Right renal cortex interstitium (tissue), 3 donors: ENCODE measurements at places on chromosomes 4 and X. TPM values are rescaled to one million over a fixed set of nuclear protein-coding genes. Genes with fewer than 3 reads are reported as not detected.

DNA sequence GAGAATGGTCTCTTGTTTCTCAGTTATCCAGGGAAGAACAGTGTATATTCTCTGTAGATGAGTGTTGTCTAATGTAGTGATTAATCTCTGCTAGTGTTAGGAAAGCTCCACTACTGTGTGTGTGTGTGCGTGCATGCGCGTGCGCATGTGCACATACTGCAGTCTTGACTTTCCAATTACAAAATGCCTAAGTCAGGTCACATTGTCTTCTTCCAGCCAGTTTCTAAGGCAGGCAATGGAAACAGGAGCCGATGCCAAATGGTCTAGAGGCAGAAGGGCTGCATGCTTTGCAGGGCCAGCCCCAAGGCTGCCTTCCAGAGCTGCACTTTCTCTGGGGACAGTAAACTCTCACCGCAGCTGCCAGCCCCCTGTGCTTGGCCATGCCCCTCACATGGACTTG is 30.5 kb upstream of the NAP1L5 start:
- no peak for DNase-seq

GRCh38 chrX:39595977-39596376 is 501.8 kb downstream of the BCOR start:
- DNase-seq = no peak

- no peak for DNase-seq
Measured at GRCh38 chr4:2365054-2365912, 53.2 kb downstream of the ZFYVE28 start.

- no peak for DNase-seq
Measured at GRCh38 chrX:153061732-153062131, 5.5 kb downstream of the PNMA3 start.

DNA sequence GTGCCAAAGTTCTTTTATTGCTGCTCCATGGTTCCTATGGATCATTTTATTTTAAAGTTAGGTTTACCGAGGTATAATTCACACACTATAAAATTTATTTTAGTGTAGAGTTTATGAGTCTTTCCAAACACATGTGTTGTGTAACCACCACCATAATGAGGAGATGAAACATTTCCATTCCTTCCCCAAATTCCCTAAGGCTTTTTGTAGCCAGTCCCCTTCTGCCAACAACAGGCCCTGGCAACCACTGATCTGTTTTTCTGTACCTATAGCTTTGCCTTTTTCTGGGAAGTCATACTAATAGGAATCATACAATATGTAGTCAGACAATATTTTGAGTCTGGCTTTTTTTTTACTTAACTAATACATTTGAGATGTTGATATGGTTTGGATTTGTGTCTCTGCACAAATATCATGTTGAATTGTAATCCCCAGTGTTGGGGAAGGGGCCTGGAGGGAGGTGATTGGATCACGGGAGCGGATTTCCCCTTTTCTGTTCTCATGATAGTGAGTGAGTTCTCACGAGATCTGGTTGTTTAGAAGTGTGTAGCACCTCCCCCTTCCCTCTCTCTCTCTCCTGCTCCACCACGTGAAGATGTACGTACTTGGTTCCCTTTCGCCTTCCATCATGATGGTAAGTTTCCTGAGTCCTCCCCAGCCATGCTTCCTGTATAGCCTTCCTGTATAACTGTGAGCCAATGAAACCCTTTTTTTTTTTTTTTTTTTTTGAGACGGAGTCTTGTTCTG is 59.6 kb upstream of the DHX15 start:
- no peak for DNase-seq

GRCh38 chr4:73443224-73443623 is 7.2 kb downstream of the AFP start:
- DNase-seq = no peak

GRCh38 chrX:137195991-137196390 is 162.2 kb upstream of the GPR101 start:
- no peak for DNase-seq

GRCh38 chrX:11397680-11398079 is 104.5 kb downstream of the AMELX start:
- DNase-seq = no peak

GRCh38 chr4:30721185-30722091 is 1.3 kb downstream of the PCDH7 start:
- no peak for DNase-seq

GRCh38 chr4:84597450-84597849 is 14.5 kb downstream of the CDS1 start:
- DNase-seq = no peak

DNA sequence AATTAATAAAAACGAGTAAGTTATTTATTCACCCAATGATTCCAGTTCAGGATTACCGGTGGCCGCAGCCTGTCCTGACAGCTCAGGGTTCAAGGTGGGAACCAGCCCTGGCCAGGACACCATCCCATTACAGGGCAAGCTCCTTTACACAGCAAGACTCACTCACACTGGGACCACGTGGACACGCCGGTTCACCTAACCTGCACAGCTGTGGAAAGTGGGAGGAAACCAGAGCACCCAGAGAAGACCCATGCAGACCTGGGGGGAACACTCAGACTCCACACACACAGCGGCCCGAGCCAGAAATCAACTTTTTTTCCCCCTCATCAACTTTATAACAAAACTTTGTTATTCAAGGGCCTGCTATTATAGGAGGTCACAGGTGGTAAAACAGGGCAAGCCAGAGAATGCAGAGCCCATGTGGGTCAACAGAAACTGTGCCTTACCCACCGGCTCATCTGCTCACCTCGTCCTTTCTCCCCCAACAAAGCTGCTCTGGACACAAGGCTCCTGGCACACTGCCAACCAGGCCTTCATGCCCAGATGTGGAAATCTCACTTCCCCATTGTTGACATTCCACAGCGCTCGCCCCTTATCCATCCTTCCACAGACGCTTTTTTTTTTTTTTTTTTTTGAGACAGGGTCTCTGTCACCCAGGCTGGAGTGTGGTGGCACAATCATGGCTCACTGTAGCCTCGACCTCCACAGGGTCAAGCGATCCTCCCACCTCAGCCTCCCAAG is 8.0 kb upstream of the ODAPH start:
- DNase-seq = no peak

GRCh38 chr4:168614281-168615057 is 117.6 kb downstream of the PALLD start:
- no peak for DNase-seq

GRCh38 chrX:14902537-14902936 is 29.3 kb downstream of the MOSPD2 start:
- DNase-seq = no peak

- no peak for DNase-seq
Measured at GRCh38 chr4:87026800-87027495, 92.1 kb downstream of the AFF1 start.

- no peak for DNase-seq
Measured at GRCh38 chr4:70654605-70655011, 11.7 kb downstream of the JCHAIN start.

GRCh38 chr4:159267869-159268285 is 165.0 kb downstream of the RAPGEF2 start:
- no peak for DNase-seq

- no peak for DNase-seq
Measured at GRCh38 chr4:76406081-76406480, 14.9 kb downstream of the CCDC158 start.

GRCh38 chrX:39820938-39821708 is 276.6 kb downstream of the BCOR start:
- DNase-seq = no peak

DNA sequence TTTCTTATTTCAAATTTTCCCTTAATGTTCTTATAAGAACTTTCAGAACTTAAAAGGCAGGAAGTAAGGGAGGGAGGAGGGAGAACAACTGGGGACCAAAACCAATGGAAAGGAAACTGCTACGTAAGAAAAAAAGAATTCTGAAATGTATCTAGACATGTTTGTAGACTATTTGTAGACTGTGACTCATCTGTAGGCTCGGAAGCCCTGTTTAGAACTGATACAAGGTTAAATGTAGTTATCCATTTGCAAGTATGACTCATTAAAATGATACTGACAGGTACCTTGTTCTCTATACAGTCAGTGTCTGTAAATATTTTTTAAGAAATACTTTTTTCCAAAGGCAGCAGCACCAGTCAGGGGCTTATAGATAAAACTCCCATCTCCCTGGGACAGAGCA is 202.0 kb downstream of the DHX15 start:
- DNase-seq = no peak

DNA sequence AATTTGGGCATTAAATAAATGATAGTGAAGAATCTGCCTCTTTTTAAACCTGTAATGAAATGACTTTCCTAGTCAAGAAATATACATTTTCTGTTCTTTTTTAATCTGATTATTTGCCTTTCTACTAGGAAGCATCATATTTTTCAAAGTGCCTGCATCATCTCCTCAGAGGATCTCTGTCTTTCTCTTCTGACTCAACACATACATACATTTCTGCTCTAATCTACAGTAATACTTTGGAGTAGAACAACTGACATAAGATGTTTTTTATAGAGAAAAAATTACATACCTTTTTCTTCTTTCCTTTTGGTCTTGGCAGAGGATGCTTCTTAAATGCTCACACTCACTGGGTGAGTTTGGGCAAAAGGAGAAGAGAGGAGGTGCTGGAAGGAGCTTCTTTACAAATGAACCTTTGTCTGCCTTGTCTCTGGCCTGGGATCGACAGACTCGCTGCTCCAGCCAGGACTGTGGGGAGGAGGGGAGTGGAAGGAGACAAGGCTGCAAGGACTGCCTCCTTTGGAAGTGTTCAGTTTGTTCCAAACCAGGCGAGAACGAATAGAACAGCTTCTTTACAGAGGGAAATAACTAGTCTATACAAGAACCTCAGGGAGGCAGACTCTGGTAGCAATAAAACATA is at the start of gene SCRG1:
TSS of gene SCRG1 (minus strand) at position 338 of the 637 bp plus-strand sequence. CDS start 7,702 bp downstream, outside the sequence.
- no peak for DNase-seq

GRCh38 chr4:184039963-184040383 is 134.9 kb downstream of the STOX2 start:
- no peak for DNase-seq

DNA sequence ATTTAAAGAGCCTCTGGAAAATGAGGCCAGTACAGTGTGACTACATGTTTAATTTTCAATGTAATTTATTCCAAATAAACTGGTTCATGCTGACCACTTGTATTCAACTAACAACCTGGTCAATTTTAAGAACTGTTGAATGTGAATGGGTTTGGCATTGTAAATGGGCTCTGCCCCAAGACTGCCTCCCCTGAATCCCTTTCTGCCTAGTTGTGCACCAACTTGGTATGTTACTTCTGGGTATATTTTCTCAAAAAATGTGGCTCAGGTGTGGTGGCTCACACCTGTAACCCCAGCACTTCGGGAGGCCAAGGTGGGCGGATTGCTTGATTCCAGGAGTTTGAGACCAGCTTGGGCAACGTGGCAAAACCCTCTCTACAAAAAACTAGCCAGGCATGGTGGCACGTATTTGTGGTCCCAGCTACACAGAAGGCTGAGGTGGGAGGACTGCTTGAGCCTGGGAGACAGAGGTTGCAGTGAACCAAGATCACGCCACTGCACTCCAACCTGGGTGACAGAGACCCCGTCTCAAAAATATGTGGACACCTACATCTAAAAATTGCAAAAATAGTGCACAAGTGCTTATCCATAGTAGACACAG is 7.2 kb downstream of the RPL9 start:
- DNase-seq = no peak

DNA sequence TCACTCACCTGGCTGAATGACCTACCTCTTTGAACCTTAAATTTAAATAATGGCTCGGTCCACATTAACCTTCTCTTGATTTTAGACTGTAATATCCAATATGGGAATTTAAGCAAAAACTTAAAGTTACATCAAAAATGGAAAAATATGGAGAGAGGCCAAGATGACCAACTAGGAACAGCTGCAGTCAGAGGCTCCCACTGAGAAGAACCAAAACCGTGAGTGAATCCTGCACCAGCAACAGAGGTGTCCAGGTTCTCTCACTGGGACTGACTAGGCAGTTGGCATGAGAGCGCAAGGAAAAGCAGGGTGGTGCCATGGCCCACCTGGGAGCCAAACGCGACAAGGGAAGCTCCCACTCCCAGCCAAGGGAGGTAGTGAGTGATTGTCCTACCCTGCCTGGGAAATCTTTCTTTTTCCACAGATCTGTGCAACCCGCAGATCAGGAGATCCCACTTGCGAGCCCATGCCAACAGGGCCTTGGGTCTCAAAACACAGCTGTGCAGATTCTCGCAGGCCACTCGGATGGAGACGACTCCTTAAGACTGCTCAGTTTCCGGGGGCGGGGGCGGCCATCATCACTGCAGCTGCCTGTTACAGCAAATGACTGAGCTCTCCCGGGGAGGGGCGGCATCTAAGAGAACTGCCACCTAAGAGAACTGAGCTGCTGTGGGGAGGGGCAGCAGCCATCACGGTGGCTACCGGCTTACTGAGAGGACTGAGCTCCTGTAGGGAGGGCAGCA is 343.4 kb downstream of the DMD start:
- no peak for DNase-seq

GRCh38 chr4:145524552-145524951 is 42.9 kb downstream of the SMAD1 start:
- DNase-seq = no peak

GRCh38 chr4:180530787-180531186 is 1712.4 kb upstream of the TENM3 start:
- no peak for DNase-seq

Gene EVC
- 41.3 TPM for polyA plus RNA-seq

Gene SGMS2
- polyA plus RNA-seq = 14.5 TPM

Gene MAGEA12
- polyA plus RNA-seq = not detected

Gene GBA3
- 17.3 TPM for polyA plus RNA-seq

Gene CTAG1B
- polyA plus RNA-seq = not detected

Gene HSD17B13
- 0.14 TPM for polyA plus RNA-seq

Gene GAB3
- 2.0 TPM for polyA plus RNA-seq

Gene MAGEA6
- not detected for polyA plus RNA-seq

Gene SNCA
- 67.6 TPM for polyA plus RNA-seq

Gene CXCL10
- polyA plus RNA-seq = 5.2 TPM

Gene CFAP299
- polyA plus RNA-seq = 0.98 TPM

Gene RTL9
- 0.18 TPM for polyA plus RNA-seq

Gene ITIH6
- polyA plus RNA-seq = 0.03 TPM

Gene ERAS
- polyA plus RNA-seq = 0.12 TPM

Gene KCNE5
- 5.2 TPM for polyA plus RNA-seq

Gene IL2
- polyA plus RNA-seq = not detected

Gene GAR1
- 44.9 TPM for polyA plus RNA-seq

Gene EMCN
- 143 TPM for polyA plus RNA-seq

Gene ZNF185
- 46.7 TPM for polyA plus RNA-seq
